ENCODE measurements at places on chromosomes 5 and 9.

DNA sequence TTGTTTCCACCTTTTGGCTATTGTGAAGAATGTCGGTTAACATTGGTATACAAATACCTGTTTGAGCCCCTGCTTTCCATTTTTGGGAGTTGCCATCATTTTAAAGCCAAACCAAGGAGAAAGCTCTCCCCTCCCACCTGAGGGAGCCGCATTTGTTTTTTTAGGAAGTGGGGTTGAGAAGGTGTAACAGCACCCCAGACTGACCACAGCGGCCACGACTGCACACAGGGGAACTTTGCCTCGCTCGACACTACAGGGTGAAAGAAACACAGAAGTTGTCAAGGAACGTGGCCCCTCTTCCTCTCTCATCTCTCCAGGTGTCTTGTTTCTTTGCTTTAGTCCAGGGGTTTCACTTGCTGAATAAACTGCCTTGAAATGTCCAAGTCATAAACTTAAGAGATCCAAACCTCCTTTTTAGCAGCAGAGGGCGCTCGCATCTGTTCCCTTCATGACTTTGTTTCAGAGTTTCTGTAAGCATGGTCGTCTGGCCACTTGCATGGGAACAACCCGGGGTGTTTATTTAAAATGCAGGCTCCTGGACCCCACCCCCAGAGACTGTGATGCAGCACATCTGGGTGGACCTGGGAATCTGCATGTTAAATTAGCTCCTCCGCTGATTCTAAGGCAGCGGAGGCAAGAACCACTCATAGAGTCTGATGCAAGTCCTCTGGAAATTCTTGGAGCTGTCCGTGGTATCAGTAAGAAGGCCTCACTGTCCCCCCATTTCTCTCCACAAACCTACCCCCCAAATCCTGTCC, 2.1 kb upstream of the TTLL11 start:
- peak; percentile 32 for DNase-seq

- DNase-seq = no peak
Observed at GRCh38 chr9:91071184-91071990, 269.8 kb downstream of the SYK start.

- no peak for DNase-seq
Observed at GRCh38 chr5:150313921-150314716, 11.4 kb upstream of the ARSI start.

DNA sequence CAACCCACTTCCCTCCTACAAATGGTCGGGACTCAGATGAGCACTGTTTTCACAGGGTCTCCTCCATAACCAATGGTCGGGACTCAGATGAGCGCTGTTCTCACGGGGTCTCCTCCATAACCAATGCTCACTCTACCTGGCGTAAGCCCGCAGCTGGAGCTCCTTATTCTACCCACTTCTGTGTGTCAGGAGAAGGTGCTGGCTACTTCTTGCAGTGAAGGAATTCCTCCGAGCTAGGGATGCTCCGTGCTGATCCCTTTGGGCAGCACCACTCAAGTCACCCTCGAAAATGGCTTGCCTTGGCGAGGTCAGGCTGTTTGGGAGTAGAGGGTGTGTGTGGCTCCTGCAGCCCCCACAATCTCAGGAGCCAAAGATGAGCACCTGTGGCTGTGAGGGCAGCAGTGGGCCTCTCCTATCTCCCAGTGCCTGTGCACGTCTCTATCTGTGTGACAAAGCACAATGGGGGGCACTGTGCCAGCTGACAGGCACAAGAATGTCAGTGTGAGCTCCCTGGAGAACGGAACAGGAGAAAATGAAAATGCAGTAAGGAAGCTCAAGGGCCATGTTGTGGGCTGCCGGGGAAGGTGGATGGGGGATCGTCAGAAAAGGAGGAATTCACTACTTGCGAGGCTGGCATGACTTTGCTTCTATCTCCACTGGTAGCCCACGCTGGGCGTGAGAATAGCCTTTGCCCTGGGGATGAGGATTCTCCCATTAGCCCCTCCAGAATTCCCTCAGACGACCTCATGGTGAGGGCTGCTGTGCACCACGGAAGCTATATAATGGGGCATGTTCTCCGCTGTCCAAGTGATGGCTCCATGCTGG, 3.9 kb upstream of the BTNL9 start:
- DNase-seq = no peak

Data from LNCaP clone FGC (cell line).